Spleen (tissue), 13 donors: ENCODE measurements at places on chromosomes 1 and 21. TPM values are rescaled to one million over a fixed set of nuclear protein-coding genes. Genes with fewer than 3 reads are reported as not detected.

DNA sequence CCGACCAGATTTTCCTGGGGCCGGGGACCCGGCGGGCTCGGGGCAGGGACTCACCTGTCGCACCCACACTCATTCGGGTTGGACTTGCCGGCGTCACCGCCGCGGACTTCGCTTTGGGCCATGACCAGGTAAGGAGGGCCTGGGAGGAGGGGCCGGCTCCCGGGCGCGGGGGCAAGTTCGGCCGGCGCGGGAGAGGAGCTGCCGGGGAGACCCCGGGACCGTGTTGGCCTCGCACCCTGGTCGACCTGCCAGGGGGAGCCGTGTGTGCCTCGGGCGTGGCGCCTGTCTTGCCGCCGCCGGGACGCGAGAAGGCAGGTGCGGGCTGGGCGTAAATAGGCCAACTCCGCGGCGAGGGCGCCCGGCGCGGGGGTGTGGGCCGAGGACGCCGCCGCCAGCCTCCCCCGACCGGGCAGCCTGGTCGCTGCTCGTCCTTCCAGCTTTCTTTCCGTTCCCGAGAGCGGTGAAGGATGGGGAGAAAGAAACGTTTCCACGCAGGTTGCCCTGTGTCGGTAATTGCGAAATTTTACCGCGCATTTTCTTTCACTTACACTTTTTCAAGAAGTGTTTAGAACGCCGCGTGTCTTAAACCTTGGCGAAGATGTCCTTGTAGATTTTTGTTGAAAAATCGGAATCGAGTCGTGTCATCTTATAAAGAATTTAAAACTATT is 558 bp downstream of the USP1 start:
- H3K27ac ChIP-seq = peak overlapping the region; percentile 93
- peak overlapping the region; percentile 96 for H3K4me3 ChIP-seq
- peaks cover 44% of the 10 kb centered on the region for H3K4me1 ChIP-seq
- H3K27me3 ChIP-seq = no peaks in the 10 kb centered on the region
- DNase-seq = no peak

The SLC25A34 gene
- 1.5 TPM for total RNA-seq

GRCh38 chr1:162087111-162087510 is 17.6 kb downstream of the NOS1AP start:
- no peaks in the 10 kb centered on the region for H3K27me3 ChIP-seq
- no peak overlapping the region for H3K27ac ChIP-seq
- no peak overlapping the region for H3K4me3 ChIP-seq
- H3K36me3 ChIP-seq = no peaks in the 10 kb centered on the region

GRCh38 chr1:182246783-182247182 is 144.8 kb downstream of the GLUL start:
- H3K27me3 ChIP-seq = no peaks in the 10 kb centered on the region
- no peaks in the 10 kb centered on the region for H3K4me1 ChIP-seq
- H3K4me3 ChIP-seq = no peak overlapping the region
- H3K27ac ChIP-seq = no peak overlapping the region

The SAMD13 gene
- total RNA-seq = 2.8 TPM

DNA sequence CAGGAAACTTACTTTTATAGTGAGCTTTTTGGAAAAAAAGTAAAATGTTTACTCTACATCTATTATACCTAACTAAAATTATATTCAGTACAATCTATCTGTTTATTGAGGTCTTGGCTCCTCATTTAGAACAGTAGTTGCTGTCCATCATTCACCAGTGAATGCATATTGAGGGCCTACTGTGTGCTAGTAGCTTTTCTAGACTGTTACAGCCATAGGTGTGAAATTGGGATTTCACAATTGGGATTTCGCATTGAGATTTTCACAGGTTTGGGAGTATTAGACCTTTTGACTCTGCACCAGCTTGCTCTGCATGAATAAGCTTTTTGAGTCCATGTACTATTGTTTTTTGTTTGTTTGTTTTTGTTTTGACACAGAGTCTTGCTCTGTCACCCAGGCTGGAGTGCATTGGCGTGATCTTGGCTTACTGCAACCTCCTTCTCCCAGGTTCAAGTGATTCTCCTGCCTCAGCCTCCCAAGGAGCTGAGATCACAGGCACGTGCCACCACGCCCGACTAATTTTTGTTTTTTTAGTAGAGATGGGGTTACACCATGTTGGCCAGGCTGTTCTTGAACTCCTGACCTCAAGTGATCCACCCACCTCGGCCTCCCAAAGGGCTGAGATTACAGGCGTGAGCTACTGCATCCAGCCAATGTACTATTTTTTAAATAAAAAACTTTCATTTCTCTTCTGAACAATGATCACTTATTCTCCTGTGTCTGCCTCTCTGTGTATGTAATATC is 47.2 kb upstream of the ERRFI1 start:
- no peak overlapping the region for H3K4me3 ChIP-seq
- H3K27me3 ChIP-seq = no peaks in the 10 kb centered on the region
- no peak overlapping the region for H3K27ac ChIP-seq

The LCE2A gene
- not detected for total RNA-seq

The SLC16A4 gene
- total RNA-seq = 4.7 TPM

DNA sequence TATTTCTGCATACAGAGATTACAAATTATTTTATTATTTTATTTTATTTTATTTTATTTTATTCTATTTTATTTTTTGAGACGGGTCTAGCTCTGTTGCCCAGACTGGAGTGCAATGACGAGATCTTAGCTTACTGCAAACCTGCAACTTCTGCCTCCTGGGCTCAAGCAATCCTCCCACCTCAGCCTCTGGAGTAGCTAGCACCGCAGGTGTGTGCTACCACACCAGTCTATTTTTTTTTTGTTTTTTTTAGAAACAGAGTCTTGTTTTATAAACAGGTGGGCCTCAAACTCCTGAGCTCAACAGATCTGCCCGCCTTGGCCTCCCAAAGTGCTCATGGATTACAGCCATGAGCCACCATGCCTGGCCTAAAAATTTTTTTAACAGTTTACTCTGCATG is 88.1 kb downstream of the PCP4 start:
- H3K27ac ChIP-seq = no peak overlapping the region
- H3K36me3 ChIP-seq = no peaks in the 10 kb centered on the region
- H3K4me3 ChIP-seq = no peak overlapping the region
- no peak for DNase-seq
- H3K4me1 ChIP-seq = no peaks in the 10 kb centered on the region

DNA sequence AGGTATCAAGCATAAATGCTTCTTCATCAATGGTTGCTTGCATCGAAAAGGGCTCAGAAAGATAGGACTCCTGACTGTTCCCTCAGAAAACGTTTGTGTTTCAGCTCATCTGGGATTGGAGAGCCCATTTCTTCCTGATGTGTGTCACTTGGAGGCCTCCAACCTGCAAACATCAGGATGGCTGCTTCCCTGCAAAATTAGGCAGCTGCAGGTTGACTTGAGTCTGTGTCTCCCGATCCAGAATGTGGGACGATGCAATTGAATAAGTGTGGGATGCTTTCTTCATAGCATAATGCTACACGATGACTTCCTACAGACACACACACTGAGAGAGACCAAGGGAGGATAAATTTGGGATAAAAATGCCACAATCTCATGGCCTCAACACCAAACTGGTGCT is 42.2 kb downstream of the OLIG1 start:
- DNase-seq = no peak
- H3K36me3 ChIP-seq = no peaks in the 10 kb centered on the region
- H3K27me3 ChIP-seq = peaks cover 30% of the 10 kb centered on the region
- H3K27ac ChIP-seq = no peak overlapping the region
- H3K4me1 ChIP-seq = peaks cover 8% of the 10 kb centered on the region

The CRYAA gene
- not detected for total RNA-seq

DNA sequence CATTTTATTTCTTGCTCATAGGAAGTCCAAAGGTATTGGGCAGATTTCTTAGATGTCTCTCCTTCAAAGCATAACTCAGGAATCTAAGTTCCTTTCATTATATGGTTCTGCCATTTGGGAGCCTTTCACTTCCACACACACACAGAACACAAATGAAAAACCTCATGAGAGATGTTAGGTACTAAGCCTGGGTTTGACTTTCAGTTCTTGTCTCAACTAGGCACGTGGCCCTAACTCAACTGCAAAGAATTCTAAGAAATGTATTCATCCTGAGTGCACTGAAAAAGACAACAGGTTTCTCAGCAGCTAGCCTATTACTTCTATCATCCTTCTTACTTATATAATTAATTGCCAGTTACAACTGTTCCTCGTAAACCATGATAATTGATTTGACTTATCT is 190.0 kb upstream of the SAMSN1 start:
- no peaks in the 10 kb centered on the region for H3K36me3 ChIP-seq
- no peaks in the 10 kb centered on the region for H3K27me3 ChIP-seq
- no peak overlapping the region for H3K4me3 ChIP-seq

GRCh38 chr1:244052016-244052727 is 1.1 kb downstream of the ZBTB18 start:
- no peaks in the 10 kb centered on the region for H3K27me3 ChIP-seq
- H3K4me1 ChIP-seq = peaks cover 39% of the 10 kb centered on the region
- H3K4me3 ChIP-seq = peak overlapping the region; percentile 37

GRCh38 chr1:52523376-52523775 is 29.5 kb downstream of the TUT4 start:
- peaks cover 6% of the 10 kb centered on the region for H3K4me1 ChIP-seq
- H3K27ac ChIP-seq = no peak overlapping the region
- no peaks in the 10 kb centered on the region for H3K27me3 ChIP-seq
- DNase-seq = no peak
- H3K36me3 ChIP-seq = peaks cover 7% of the 10 kb centered on the region

DNA sequence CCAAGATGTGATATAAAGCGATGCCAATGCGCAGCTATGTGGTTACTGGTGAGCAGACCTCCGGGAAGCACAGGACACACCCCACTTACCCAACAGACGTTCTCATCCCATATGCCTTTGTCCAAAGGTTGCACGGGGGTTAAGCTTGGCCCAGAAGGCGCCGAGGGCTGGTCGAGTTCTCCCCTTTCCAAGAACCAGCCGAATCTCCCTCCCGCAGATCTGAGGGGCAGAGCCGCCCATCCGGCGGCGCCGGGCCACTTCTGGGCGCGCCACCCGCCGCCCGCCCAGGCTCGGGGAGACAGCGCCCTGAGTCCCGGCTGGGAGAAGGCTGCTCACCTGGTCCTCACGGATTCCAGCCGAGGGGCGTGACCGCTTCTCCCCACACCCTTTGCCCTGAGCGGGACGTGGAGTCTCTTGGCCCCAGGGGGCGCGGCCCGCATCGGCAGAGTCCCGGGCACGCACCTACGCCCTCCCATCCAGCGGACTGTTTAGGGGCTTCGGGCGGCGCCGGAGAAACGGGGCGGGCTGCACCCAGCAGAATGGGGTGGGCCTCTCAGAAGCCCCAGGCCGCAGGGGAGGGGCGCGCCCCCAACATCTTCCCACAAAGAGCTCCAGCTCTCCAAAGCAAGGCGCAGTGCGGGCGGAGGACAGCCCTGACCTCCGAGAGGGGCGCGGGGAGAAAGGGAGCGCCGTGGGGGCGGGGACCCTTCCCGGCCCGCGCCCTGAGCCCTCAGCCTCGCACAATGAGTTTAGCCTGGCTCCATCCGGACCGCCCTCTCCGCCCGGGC is 615 bp downstream of the GPR161 start:
- H3K27ac ChIP-seq = peak overlapping the region; percentile 62
- no peaks in the 10 kb centered on the region for H3K36me3 ChIP-seq
- peak overlapping the region; percentile 63 for H3K4me3 ChIP-seq
- peaks cover 58% of the 10 kb centered on the region for H3K27me3 ChIP-seq
- H3K4me1 ChIP-seq = peaks cover 30% of the 10 kb centered on the region

The DENND2C gene
- total RNA-seq = 1.3 TPM

DNA sequence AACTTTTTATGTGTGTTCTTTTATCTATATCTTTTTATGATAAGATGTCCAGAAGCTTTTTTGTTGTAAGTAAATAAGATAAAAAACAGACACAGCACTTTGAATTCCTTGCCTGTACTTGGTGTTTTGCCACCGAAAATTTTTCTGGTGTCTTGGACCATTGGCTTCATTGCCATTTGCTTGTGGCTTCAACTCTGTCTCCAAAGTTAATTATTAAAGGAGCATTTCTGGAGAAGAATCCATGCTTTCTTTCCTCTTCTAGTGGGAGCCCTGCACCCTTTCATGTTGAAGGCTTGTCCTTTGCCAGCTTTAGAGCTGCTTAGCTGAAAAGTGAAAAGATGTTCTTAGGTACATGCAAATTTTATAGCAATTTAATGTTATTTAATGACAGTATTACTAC is 112.2 kb downstream of the DYRK1A start:
- peaks cover 7% of the 10 kb centered on the region for H3K36me3 ChIP-seq
- H3K4me3 ChIP-seq = no peak overlapping the region
- no peak for DNase-seq
- H3K27me3 ChIP-seq = no peaks in the 10 kb centered on the region
- no peak overlapping the region for H3K27ac ChIP-seq
- peaks cover 20% of the 10 kb centered on the region for H3K4me1 ChIP-seq

The TAF5L gene
- total RNA-seq = 20.0 TPM

- no peaks in the 10 kb centered on the region for H3K27me3 ChIP-seq
- no peak for DNase-seq
- H3K4me3 ChIP-seq = no peak overlapping the region
- no peaks in the 10 kb centered on the region for H3K4me1 ChIP-seq
Measured at GRCh38 chr1:21628798-21629393, 40.3 kb downstream of the RAP1GAP start.

DNA sequence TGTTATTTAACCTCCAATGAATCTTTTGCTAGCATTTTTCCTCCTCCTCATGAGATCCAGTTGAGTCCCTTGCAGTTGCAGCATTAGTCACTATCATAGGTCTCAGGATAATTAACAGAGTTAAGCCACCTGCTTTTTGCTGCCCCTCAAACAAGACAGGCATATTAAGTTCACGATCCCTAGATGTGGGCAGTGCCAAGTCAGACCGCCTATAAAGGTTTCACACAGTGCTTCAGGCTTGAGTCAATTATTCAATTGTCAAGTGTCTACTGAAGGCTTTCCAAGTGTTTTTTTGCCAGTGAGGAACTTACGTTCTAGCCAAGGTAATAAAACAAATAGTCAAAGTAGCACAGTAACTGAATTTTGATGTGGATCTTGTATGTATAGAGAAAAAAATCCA is 175.0 kb downstream of the DAB1 start:
- no peaks in the 10 kb centered on the region for H3K4me1 ChIP-seq
- no peak overlapping the region for H3K27ac ChIP-seq
- DNase-seq = no peak
- H3K36me3 ChIP-seq = no peaks in the 10 kb centered on the region
- H3K27me3 ChIP-seq = no peaks in the 10 kb centered on the region

The LCE3E gene
- total RNA-seq = not detected

- H3K4me1 ChIP-seq = peaks cover 3% of the 10 kb centered on the region
- H3K27me3 ChIP-seq = no peaks in the 10 kb centered on the region
- DNase-seq = no peak
- H3K36me3 ChIP-seq = no peaks in the 10 kb centered on the region
- H3K4me3 ChIP-seq = no peak overlapping the region
Measured at GRCh38 chr1:12486401-12487005, 131.5 kb downstream of the DHRS3 start.

GRCh38 chr1:57986432-57986831 is 560.1 kb downstream of the OMA1 start:
- no peak overlapping the region for H3K27ac ChIP-seq
- H3K36me3 ChIP-seq = no peaks in the 10 kb centered on the region
- no peaks in the 10 kb centered on the region for H3K27me3 ChIP-seq

The ADGRL4 gene
- 67.2 TPM for total RNA-seq

GRCh38 chr1:61270761-61271411 is 188.5 kb downstream of the NFIA start:
- DNase-seq = no peak
- H3K27me3 ChIP-seq = no peaks in the 10 kb centered on the region
- H3K4me1 ChIP-seq = no peaks in the 10 kb centered on the region
- H3K4me3 ChIP-seq = no peak overlapping the region
